ENCODE measurements at places on chromosomes 12 and 14. TPM values are rescaled to one million over a fixed set of nuclear protein-coding genes. Genes with fewer than 3 reads are reported as not detected.

DNA sequence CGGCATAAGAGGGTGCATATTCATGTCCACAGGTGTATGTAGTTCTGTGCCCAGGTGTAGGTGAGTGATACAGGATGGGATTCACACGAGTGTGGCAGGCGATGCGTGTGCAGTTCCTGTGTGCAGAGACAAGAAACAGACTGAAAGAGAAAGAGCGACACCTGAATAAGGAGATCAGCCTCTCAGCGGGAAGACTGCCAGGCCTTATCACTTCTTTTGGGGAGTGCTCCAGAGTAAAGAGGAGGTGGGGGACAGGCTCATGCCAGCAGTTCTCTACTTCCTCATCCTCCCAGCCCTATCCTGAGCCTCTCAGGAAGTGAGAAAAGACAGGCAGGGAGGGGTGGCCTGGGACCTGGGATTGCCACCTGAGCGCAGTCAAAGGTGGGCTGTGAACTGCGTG, 2.8 kb downstream of the PSMB11 start:
- H3K4me1 ChIP-seq = no peaks in the 10 kb centered on the region
- H3K27me3 ChIP-seq = no peaks in the 10 kb centered on the region
- no peak overlapping the region for H3K27ac ChIP-seq
- no peak for DNase-seq
- H3K36me3 ChIP-seq = no peaks in the 10 kb centered on the region

DNA sequence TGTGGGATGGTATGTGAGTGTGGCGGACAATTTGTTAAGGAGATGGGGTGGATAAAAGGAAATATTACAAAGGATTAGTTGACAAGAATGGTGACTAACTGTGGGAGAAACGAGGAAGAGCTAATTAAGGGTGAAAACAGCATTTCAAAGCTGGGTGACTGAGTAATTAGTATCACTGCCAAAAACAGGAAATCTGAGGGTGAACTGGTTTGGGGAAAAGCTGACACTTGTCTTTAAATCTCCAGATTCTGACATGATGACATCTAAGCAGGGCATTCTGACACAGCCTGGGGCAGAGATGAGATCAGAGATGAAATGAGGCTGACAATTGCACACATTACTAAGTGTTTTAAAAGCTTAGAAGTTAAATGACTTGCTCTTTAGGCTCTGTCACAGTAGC, 42.4 kb upstream of the CCDC175 start:
- H3K27ac ChIP-seq = no peak overlapping the region
- no peak for DNase-seq
- H3K27me3 ChIP-seq = no peaks in the 10 kb centered on the region
- H3K36me3 ChIP-seq = no peaks in the 10 kb centered on the region
- no peaks in the 10 kb centered on the region for H3K4me1 ChIP-seq
- no peak overlapping the region for H3K4me3 ChIP-seq

Gene GARIN6
- total RNA-seq = not detected

Gene VWF
- 334 TPM for total RNA-seq

DNA sequence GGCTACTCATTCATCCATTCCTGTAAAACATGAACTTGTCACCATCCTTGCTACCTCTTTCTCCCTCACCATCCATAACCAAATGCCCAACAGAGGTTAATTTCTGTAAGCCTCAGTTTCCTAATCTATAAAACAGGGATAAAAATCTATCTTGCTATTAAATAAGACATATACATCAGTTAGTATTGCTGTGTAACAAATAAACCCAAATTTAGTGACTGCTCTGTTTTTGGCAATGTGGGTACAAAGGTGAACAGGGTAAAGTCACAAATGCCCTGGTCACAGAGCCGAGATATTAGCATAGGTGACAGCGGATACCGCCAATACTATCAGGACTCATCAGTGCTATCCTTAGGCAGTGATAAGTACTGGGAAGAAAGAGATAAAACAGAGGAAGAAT, 3.6 kb upstream of the FBXO21 start:
- no peak overlapping the region for H3K27ac ChIP-seq
- H3K4me3 ChIP-seq = no peak overlapping the region
- DNase-seq = no peak
- no peaks in the 10 kb centered on the region for H3K36me3 ChIP-seq
- H3K27me3 ChIP-seq = no peaks in the 10 kb centered on the region

All from vagina (tissue), 2 donors.